ENCODE measurements at places on chromosomes 5 and 9.

GRCh38 chr5:59763541-59763940 is 130.0 kb downstream of the PDE4D start:
- no peak for DNase-seq

DNA sequence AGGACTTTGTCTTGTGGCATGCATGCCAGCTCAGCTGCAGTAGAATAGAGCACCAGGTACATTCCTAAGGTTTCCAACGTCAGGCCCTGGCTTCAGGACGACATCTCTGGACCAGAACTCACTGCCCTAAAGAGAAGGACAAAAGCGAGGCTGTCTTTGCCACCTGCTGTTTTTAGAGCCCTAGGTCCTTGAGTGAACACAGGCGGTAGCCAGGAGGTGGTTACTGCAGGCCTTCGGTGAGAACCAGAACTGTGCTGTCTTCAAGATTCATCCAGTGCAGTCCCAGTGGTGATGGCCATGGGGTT is 288.9 kb upstream of the CDH18 start:
- no peak for DNase-seq

- no peak for DNase-seq
Observed at GRCh38 chr5:78280261-78280660, 14.2 kb downstream of the AP3B1 start.

DNA sequence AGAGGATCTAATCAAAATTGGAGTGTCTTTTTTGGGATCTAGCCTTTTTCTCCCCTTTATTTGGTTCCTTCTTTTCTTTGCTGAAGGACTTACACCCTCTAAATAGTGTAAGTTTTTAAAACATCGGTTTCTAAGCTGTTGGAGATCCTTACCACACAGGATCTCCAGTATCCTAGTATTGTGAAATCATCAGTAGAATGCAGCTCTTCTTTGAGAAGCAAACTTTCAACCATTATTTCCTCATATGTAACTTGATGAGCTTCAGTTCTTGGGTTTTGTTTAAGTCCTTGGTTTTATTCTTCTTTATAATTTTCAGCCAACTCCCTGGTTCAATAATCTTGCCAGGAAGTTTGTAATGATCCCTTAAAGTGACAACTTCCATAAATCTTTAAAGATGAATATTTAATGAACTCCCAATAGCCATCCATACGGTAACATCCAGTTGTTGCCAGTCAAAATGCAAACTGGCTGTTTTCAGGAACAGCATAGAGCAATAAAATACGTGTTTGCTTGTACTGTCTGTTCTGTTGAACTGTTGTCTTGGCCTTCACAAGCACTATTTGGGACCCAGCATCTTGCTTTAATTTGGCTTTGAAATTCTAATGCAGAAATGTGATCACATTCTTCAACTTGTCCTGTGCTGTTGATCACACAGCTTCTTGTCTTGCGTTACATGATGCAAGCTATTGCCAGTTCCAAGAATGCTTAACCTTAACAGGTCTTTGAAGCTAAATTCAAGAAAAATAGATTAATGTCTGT is 34.8 kb upstream of the TTC23L start:
- no peak for DNase-seq

DNA sequence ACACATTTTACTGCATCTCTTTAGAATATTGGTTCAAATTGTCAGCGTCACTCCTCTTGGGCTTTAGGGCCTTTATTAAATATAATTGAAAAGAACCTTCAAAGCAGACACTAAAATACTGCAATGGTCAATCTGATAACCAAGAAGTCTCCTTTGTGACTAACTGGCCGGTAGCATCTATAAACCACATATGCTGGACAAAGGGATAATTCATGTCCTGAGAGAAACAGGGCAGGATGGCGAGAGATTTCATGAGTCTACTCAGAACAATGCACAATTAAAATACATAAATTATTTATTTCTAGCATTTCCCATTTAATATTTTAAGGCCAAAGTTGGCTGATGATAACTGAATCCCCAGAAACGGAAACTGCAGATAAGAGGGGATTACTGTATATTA is 1083.4 kb upstream of the CDH18 start:
- DNase-seq: no peak

DNA sequence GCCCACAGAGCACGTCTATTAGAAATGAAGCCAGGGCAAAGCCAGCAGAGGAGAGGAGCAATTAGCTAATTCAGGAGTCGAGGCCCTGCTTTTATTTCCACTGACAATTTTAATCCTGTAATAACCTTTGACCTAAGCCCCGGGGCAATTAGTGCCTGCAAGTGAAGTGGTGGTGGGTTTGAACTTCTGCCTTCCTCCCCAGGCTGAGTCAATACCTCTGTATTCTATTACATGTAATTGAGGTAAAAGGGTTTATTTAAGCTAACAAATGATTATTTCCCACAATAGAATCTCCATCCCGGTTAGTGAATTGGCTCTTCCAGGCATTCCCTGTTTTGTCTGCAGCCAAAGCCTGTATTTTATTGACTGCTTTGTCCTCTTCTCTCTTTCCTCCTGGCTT is 49.9 kb downstream of the FGF18 start:
- peak; percentile 89 for DNase-seq

- DNase-seq: no peak
Observed at GRCh38 chr9:99479929-99480328, 257.8 kb downstream of the SEC61B start.

GRCh38 chr5:63794979-63795378 is 167.3 kb downstream of the HTR1A start:
- no peak for DNase-seq

DNA sequence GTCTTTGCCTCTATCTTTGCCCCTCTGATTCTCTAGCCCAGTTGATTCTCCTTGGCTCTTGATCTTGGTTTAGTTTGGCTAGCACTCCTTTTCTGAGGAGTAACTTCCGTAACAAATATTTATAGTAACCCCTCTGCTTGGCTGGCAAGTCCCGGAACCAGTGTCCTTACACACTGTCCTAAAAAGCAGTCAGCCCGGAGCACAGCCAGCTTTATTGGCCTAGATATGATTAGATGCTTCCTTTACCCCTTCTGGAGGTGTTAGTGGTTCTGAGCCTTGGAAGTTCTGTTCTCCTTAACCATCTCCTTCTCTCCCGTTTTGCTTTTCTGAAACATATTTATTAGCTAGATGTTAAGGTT is 17.0 kb upstream of the MSMP start:
- no peak for DNase-seq

- DNase-seq: peak; percentile 51
Observed at GRCh38 chr5:83085106-83085505, 7.8 kb downstream of the XRCC4 start.

DNA sequence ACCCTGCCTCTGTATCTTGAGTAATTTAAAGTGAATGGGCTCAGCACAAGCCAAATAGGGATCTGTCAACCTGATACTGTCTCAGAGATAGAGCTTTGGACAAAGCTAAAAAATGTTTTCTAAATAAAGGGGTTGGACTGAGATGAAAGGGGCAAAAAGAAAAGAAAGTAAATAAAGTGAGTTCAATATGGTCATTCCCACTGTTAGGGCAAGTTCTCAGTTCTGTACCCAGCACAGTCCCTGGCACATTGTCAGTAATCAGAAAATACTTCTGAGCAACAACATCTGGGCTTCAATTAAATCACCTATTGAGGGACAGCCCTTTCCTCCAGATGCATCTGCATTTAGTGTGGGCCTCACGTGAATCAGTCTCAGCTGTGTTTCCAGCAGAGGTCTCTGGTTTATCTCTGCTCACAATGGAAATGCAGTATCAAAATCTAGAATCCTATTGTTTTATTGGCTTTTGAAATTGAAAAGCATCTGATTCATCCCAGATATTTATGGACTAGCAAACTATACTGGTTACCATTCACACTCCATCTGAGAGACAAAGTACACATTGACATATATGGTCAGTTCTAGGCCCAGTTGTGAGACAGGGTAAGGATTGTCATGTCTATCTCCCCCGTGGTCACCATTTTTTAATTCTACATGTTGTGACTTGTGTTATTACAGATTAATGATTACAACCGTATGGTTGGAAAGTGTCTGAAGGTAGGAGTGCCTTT is 35.6 kb downstream of the ZNF474 start:
- DNase-seq: no peak

- no peak for DNase-seq
Observed at GRCh38 chr5:174843263-174844250, 119.2 kb downstream of the MSX2 start.

DNA sequence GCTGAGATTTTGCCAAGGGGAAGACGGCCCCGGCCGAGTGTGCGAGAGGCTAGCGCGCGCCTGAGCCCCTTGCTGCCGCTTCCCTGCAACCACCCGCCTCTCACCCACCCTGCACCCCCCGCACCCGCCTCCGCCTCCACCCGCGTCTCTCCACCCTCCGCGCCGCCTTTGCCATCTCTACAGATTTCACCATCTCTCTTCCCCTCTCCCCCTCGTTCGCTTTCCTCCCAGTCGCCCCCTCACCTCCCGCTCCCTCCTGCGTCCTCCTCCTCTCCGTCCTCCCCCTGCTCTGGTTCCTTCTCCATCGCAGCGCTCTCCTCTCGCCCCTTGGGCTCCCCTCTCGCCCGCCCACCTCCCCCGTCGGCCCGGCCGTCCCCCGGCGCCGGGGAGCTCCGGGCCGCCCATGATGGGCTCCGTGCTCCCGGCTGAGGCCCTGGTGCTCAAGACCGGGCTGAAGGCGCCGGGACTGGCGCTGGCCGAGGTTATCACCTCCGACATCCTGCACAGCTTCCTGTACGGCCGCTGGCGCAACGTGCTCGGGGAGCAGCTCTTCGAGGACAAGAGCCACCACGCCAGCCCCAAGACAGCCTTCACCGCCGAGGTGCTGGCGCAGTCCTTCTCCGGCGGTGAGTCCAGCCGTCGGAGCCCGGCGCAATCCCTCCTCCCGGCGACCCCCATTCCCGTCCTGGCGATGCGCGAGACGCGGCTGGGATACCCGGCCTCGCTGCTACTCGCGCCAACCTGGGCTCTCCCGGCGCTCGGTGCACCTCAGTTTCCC is at the start of gene PRDM12:
Gene PRDM12 (plus strand): TSS at position 344 of the 778 bp plus-strand sequence. CDS start 60 bp downstream, at position 404.
- DNase-seq: no peak
